ENCODE measurements at places on chromosomes 3 and 15.

DNA sequence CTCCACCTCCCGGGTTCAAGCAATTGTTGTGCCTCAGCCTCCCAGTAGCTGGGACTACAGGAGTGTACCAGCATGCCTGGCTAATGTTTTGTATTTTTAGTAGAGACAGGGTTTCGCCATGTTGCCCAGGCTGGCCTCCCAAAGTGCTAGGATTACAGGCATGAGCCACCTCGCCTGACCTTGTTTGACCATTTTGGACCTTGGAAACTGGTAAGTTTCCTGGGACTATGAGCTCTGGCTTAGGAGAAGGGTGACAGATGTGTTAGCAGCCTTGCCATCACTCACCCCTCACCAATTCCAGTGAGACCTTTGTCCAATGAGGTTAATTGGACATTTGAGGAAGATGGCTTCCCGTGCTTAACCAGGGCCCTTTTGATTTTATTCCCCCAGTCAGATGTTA is 19.9 kb downstream of the DNASE1L3 start:
- DNase-seq = no peak

- no peak for DNase-seq
Measured at GRCh38 chr3:140341203-140341602, 336.7 kb upstream of the TRIM42 start.

- no peak for DNase-seq
Measured at GRCh38 chr3:63860776-63861175, 2.8 kb downstream of the THOC7 start.

DNA sequence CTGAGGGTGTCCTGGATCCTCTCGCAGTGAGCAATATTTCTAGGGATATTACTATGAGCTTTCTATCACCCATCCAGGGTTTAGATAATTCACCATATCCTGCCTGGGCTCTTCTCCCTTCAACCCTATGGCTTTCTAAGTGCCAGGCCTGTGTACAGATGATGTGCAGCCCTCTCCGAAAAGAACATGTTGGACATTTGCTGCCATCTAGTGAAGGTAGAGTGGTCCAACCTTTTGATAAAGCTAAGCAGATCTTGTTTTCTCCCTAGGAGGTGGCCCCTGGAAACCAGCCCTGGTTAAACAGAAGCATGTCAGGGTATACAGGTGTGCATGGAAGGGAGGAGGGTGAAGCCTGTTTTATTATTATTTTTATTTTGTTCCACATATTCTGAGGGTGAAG is 27.9 kb upstream of the SCN10A start:
- DNase-seq = no peak

- no peak for DNase-seq
Measured at GRCh38 chr3:36193448-36193847, 186.9 kb upstream of the STAC start.

DNA sequence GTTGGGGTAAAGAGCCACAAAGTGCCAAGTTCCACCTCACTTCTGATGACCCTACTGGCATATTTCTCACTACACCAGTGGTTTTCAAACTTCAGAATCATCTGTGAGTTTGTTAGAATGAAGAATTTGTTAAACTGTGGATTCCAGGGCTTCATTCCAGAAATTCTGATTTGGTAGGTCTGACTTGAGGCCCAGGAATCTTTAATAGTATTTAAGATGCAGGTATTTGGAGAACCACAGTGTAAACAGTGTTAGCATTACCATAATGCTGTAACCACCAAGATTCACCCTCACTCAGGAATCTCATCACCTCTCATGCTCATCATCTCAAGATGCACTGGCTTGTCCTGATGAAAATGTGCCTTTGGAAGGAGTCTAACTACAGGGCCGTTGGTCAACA is 6.0 kb downstream of the KCNMB3 start:
- no peak for DNase-seq

- DNase-seq = no peak
Measured at GRCh38 chr15:78878356-78878755, 5.7 kb downstream of the MORF4L1 start.

DNA sequence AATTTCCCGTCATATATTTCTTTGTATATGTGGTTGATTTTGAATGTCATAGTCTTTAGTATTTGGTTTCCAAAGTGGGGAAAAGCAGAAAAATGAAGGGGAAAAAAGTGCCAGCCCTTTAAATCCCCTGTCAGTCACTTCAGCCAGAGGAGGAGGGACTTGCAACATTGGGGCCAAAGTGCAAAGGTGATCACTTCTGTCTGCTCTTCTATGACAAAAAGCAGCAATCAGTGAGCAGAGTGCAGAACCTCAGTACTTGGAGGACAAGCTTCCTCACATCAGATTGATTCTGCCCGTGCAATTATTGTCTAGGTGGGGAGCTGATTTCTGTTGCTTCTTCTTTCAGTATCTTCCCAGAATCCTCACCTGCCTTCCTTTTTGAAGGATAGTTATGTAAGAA is 60.0 kb downstream of the STT3B start:
- no peak for DNase-seq

- no peak for DNase-seq
Measured at GRCh38 chr15:75713338-75713895, 769 bp upstream of the CSPG4 start.

All from head of caudate nucleus (tissue), 42 donors.